CD4-positive, alpha-beta T cell treated with Interleukin-10 for 1 hour (primary cell): ENCODE measurements at places on chromosomes 2 and 18.

DNA sequence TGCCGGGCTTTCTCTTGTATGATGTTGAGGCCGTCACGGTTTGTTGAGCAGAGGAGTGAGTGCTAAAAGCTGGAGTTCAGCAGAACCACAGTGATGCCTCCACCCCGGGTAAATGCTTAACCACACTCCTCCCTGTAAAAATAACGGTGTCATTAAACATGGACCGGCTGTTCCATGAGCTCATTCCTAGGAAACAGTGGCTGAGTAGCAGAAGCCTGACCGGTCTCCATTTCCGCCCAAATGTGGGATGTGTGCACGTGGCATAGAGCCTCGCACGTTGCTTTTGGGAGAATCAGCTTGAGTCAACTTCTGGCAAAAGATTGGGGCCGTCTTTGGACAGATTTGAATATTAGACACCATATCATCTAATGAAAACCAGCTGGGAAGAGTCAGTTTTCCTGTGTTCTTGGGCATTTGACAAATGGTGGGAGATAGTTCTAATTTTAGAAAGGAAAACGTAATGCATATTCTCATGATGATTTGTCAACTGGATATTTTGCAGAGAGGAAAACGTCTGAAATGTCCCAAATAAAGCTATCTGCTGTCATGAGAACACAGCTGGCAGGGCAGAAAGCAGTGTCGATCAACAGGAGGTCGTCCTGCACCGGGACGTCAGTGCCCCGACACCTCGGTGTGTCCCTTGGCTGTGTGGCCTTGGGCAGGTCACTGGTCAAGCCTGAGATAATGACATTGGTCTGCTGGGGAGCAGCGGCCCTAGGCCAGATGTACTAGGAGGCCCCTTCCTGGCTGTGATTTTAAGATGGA is 42.4 kb downstream of the LRRFIP1 start:
- DNase-seq, result no peak

DNA sequence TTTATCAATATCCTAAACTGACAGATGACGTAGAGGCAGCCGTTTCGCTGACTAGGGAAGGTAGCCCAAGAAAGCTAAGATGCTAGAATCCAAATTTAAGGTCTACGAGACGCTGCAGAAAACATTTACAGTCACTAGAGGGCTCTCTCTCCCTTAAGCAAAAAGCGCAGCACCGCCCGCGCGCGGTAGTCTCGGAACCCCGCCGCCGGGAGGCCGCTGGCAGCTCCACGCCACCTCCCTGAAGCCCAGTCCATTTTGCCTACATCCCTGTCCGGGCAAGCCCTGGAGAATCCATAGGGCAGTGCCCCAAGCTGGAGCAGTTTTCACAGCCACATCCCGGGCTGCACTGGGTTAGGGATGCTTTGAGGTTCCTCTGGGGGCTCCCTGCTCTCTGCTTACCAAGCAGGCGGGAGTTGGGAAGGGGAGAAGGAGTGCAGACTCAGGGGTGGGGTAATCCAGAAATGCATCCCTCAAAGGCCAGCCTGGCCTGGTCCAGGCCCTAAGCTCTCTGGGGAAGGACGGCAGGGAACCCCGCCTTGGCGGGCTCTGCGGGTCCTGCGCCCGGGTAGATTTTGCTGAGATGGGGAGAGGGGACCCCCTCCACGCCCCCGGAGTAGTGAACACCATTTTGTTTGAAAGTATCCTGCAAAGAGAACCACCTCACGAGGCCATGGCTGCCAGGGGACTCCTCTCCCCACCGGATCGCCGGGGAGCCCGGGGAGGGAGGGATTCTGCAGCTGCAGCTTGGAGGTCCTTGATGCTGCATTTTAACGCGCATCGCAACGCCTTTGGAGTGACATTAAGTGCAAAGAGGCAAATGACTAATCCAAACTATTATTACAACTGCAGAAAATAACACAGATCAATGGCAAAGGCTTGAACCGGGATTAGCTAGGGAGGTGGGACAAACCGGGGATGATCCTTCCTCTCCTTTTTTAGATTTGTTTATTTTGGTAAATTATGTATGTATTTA is 1.3 kb upstream of the DPYSL5 start:
- DNase-seq, result peak; percentile 61

GRCh38 chr18:42187611-42188380 is 232.8 kb downstream of the PIK3C3 start:
- no peak for DNase-seq

DNA sequence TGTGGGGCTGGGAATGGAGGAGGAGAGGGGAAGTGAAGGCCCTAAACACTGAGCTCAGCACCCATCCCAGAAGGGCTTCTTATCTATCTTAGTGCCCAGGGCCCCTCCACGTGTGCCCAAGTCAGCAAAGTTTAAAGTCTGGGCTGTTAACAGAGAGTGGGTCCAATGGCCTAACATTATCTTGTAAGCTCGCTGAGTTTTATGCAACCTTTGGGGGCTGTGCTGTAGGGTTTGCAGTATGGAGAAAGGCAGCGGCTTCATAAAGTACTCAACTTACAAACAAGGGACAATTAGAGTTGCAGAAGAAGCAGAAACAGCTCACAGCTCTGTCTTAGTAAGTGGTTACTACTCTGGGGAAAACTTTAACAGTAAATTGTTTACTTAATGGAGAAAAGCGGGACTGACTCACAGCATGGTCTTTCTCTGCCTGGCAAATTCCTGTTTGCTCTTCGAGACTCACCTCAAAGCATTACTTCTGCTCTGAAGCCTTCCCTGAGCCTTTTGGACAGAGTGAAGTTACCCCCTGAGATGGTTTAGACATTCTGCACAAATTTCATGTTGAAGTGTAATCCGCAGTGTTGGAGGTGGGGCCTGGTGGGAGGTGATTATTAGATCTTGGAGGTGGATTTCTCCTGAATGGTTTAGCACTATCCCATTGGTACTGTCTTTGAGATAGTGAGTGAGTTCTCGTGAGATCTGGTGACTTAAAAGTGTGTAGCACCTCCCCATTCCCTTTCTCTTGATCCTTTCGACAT is 9.0 kb downstream of the ENOSF1 start:
- no peak for DNase-seq

- no peak for DNase-seq
Measured at GRCh38 chr18:79118797-79119196, 49.6 kb downstream of the ATP9B start.

DNA sequence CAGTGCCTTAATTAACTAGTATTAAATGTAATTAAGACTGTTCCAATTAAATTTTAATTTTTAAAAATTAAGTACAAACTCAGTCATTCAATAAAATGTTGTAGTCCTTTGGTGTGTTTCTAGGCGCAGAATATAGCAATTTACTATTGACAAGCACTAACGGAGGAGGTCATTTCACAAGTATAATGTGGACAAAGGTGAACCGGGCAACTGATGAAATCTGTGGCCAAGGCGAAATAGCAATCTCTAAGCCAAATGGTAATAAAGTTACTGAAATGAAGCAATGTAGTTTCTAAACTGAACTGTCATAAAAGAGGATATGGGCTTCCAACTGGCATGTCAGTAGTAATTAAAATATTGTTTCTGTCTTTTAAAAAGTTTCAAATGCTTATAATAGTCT is 27.5 kb downstream of the FIGN start:
- no peak for DNase-seq

GRCh38 chr2:26892922-26893524 is 45.1 kb downstream of the DPYSL5 start:
- no peak for DNase-seq
